Chondrocyte (in vitro differentiated cells): ENCODE measurements at places on chromosomes 2 and 18.

DNA sequence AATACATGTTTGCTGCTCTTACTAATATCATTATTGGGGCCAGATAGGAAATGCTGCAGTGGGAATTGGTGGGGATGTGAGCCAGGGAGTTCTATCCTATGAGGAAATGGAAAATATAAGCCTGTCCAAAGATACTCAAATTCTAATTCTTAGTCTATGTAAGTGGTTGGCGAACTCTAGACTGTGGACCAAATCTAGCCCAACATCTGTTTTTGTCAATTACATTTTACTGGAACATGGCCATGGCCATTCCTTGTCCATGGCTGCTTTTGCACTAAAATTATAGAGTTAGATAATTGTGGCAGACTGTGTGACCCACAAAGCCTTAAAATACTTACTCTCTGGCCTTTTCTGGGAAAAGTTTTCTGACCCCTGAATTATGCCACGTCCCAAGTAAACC lies 113.3 kb downstream of the MGAT5 start:
- no peak for DNase-seq

DNA sequence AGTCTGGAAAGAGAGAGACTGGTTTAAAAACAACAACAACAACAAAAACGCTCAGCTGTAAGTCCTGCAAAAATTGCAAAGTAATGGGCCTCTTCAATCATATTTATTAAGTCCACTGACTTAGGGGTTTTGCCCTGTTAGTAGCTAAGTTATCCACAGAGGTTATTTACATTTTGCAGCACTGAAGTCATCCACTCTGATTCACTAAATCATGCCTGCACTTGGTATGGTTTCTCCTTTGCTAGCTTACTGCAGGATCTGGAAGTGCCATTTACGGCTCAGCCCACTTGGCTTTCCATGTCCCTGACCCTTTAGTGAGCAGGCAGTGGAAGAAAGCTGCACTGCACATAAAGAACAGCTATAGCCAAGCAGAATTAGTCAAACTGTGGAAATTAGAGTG lies 484.4 kb downstream of the NRXN1 start:
- no peak for DNase-seq

DNA sequence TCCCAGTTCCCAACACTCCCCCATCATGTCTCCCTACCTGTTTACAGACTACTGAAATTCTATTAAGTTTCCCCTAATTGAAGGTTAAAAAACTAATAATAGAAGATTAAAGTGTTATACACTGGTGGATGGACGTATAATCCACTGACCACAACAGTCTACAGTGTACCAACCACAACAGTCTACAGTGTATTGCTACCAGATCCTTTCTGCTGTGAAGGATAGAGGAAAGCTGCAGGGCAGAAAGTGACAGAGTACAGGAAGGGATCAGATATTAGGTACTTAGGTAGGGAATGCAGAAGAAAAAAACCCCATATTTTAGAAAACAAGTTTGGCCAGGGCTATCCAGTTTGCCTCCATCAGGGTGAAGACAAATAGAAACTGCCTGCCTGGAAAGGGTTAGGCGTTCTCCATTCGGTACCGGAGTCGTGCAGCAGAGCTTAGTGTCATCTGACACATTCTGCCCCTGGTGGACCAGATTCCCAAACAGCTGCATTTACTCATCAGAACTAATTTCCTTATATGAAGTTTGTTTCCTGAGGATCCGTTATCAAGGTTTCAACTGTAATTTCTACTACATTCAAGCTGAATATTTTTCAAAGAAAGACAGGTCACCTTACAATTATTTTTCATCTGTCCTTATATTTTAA lies 49.9 kb downstream of the KLF7 start:
- DNase-seq: no peak

- no peak for DNase-seq
Measured at GRCh38 chr2:109342256-109342850, 213.3 kb downstream of the SH3RF3 start.

- no peak for DNase-seq
Measured at GRCh38 chr2:18546567-18546966, 13.9 kb downstream of the RDH14 start.

DNA sequence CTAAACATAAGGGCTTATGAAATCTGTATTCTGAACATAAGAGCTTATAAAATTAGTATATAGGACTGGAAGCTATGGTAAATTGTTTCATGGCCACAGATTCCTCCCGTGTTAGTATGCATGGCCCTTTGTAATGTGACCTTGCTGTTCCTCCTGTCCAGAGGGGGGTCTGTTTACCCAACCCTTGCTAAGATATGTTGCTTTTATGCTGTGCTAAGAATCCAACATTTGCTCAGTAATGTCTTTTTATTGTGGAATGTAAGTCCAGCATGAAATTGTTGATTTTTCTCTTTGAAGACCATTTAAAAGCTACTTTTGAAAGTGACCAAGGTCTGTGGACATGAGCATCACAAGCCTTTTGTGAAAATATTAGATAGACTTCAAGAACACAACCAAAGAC lies 485.4 kb downstream of the PARD3B start:
- DNase-seq: no peak

- DNase-seq: no peak
Measured at GRCh38 chr2:86315084-86315483, 22.3 kb downstream of the REEP1 start.

GRCh38 chr18:75836516-75836915 lies 409.0 kb upstream of the SMIM21 start:
- no peak for DNase-seq

DNA sequence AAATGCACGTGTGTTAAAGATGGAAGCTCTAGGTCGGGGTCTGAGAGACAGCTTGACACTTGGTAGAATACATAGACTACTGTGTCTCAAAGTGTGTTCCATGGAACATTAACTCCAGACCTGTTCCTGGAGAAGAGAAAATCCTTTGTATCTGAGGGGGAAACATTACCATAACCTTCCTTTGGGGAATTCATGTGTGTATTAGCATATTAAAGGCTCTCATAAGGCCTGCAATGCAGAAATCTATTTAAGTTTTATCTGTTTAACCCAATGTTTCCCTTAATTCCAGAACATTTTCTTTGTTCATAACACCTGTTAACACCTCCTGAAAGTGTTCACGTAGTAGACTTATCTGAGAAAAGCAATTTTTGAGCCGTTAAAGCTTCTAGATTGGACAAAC lies 99.5 kb downstream of the PLB1 start:
- DNase-seq: no peak

DNA sequence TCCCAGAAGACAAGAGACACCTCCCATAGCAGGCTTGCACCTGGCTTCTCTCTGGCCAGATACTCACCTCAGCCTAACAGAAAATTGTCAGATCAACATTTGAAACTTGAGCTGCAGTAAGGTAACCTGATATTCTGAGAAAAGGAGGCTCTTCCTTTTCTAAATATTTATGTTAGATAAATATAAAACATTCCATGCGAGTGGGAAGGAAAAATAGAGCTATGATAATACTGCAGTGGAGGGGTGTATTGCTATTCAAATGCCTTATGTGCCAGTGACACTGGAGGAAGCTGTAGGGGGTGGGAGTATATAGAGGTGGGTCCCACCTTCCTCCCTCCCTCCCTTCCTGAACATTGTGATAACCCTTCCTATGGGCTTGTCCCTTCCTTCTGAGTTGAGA lies 515.5 kb upstream of the CHAC2 start:
- DNase-seq: no peak

DNA sequence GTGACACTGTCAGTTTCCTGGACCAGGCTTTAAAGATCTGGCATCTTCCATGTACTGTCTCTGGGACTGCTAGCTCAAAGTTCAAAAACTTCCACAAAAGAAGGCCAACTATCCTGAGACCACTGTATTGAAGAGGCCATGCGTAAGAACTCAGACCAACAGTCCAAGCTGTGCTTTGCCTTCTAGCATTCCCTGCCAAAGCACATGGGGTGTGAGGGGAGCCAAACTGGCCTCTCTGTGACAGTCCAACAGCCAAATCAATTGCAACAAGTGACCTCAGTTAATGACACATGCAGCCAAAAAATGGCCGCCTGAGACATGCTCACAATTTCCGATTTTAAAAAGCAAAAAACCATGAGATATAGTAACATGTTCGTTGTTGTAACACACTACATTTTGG lies 160.3 kb upstream of the CDH19 start:
- no peak for DNase-seq

DNA sequence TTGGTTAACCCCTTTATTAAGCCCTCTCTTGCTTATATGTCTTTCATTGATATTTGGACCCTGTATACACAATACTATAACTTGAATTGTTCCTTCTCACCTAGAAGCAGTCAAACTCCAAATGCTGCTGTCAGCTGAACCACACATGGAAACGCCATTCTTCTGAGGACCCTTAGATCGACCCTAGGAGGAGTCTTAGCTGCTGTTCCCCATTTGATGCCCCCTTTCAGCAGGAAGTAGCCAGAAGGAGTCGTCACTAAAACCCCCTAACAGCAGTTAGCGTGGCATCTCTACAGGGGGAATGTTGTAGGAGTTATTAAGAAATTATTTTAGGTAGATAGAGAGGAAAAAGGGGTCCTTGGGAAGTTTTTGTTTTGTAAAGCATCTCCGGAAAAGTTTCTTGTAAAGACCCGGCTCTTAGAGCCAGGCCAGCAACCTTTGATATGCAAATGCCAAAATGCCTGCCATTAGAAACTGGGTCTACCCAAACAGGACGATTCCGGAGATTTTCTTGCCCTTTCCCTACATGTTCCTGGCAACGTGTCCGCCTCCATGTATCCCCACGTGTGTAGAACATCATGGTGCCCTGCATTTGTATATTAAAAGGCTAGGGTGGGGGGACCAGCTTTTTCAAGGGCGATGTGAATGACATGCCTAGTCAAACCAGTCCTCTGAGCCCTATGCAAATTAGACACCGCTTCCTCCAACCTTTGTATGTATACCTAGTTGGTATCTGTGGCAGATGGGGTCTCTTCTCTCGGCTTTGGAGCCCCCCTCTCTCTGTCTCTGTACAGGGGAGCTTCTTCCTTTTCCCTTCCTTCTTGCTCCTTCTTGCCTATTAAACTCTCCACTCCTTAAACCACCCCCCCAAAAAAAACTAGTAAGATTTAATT lies 638.4 kb upstream of the POU3F3 start:
- no peak for DNase-seq

DNA sequence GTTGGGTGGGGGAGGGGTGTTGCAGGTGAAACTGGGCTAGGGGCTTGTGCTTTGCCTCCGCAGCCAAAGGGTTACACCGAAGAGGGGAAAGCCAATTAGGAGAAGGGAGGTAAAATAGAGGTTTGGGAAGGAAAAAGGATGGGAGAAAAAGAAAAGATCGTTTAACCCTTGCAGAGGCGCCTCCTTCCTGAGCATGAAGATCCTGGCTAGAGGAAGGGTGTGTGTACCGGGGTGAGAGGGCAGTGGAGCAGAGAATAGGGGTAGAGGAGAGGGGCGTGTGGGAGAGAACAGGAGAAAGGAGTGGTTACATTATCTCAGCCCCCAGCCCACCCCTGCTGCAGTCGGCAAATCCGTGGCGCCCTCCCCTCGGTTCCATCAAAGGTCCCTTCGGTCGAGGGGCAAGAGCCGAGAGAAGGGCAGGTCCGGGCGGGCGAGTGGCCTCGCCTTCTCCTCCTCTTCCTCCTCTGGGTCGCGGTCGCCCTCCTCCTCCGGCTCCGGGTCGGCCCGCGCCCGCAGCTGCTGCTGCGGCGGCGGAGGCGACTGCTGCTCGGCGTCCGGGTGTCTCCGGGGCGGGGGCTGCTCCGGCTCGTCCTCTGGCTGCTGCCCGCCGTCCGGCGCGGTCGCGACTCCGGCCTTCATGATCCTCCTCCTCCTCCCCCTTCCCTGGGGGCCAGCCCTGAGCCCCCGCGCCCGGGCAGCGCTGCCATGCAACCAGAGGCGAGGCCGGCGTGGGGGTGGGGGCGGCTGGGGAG lies 1.1 kb downstream of the MARCHF4 start:
- DNase-seq: no peak

DNA sequence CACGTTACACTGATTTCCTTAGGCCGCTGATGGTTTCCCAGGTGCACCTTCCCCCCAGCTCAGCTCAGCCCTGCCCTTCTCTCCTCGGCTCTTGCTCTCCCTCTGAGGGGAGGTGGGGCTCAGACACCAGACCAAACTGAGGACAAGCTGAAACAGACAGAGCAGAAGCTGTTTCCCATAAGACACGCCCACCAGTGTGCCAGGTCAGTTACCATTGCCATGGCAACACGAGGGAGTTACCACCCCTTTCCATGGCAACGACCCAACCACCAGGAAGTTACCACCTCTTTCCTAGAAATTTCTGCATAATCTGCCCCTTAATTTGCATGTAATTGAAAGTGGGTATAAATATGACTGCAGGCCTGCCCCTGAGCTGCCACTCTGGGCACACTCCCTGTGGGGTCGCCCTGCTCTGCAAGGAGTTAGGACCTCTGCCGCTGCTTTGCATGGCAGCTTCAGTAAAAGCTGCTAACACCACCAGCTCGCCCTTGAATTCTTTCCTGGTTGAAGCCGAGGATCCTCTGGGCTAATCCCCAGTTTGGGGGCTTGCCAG lies 120.9 kb upstream of the SMIM21 start:
- no peak for DNase-seq

DNA sequence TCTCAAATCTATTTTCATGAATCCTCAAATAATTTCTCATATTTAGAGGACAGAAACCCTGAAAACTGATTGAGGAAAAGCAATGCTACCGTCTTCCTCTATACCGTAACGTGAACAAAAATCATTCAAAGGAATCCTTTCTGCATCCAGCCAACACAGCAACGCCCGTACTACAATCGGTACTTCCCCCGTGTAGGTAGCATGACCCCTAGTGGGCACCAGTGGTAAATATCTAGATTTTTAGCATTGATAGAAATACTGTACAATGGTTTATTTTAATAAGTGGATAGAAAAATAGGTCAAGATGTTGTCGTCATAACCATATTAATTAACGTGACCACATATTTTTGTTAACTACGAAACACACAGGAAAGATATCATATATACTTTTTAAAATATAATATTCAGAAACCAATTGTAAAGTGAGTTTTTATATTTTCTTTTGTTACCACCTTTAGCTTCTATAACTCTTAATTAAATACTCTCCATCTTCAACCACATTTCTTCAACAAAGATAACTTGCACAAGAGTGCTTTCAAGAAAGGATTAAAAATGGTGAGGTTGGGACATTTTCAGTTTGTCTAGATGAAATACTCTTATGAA lies 194.1 kb downstream of the SS18 start:
- no peak for DNase-seq

DNA sequence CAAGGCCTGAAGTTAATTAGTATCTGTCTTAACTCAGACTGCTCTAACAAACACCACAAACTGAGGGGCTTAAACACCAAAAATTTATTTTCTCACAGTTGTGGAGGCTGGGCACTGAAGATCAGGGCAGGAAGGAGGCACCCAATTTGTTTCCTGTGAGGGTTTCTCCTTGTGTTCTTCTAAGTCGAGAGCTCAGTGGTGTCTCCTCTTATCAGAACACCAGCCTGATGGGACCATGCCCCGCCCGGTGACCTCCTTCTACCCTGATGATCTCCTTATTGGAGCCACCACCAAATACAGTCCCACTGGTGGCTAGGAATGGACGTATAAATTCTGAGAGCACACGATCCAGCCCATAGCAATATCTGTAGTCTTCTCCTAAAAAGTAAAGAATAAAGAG lies 20.5 kb downstream of the TMEM18 start:
- no peak for DNase-seq

- no peak for DNase-seq
Measured at GRCh38 chr2:60602828-60603532, 49.5 kb upstream of the BCL11A start.
